Erythroblast (primary cell): ENCODE measurements at places on chromosomes 3 and 15.

- DNase-seq, result no peak
Observed at GRCh38 chr3:168072323-168072650, 23.4 kb downstream of the GOLIM4 start.

DNA sequence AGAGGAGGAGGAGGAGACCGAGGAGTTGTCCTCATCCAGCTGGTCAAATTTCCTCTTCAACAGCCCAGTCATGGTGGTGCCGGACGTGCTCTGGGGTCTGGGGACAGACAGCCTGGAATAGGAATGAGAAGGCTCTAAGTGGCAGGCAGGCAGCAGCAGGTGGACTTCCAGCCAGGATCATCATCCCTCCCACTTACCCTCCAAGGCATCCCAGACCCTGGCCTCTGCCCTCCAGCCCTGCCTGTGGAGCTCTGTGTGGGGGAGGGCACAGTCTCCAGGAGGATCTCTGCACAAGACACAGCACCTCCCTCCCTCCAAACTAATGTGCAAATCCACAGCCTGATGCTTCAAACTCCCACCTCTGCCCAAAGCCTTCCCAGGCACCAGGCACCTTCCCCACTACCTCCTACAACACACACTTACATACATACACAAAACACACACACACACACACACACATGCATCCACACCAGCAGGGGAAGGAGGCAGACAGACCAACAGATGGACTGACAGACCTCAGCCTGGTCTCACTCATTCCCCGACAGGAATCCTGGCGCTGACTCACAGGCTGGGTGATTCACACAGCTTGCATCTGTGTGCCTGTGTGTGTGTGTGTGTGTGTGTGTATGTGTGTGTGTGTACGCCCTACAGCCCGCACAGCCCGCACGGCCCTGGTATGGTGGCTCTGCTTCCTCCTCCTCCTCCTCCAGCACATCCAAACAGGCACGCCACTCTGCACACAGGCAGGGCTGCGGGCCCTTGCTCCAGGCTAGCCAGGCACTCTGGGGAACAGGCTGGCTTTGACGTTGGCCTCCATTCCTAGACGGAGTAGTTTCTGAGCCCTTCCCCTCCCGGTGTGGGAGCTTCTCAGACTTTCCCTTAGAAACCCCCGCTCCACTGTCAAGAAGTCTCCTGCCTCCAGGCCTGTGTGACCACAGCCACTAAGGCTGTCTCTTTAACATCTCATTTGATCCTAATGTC, 6.5 kb downstream of the CSRNP1 start:
- peak; percentile 80 for DNase-seq

GRCh38 chr15:40550341-40551037, 14.4 kb downstream of the CCDC32 start:
- no peak for DNase-seq

GRCh38 chr3:11431319-11431718, 159.1 kb downstream of the ATG7 start:
- DNase-seq, result no peak

- peak; percentile 51 for DNase-seq
Observed at GRCh38 chr15:50764461-50765194, 878 bp downstream of the SPPL2A start.

DNA sequence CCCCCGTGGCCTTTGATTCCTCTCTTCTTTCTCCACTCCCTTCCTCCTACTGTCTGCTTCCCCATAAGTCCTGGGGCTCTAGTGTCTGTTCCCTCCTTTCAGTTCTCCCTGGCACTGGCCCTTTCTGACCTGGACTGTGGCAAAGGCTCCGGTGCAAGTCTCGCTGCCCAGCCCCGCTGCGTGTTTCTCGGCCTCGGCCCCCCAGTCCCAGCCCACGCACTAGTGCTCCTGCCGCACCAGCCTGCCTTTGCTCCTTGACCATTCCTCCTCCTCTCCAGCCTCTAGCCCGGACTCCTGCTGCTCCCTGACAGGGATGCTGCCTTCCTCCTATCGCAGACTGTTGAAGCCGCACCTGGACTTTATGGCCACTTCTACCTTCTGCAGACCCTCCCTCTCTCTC, 2.1 kb downstream of the TM6SF1 start:
- DNase-seq, result no peak

DNA sequence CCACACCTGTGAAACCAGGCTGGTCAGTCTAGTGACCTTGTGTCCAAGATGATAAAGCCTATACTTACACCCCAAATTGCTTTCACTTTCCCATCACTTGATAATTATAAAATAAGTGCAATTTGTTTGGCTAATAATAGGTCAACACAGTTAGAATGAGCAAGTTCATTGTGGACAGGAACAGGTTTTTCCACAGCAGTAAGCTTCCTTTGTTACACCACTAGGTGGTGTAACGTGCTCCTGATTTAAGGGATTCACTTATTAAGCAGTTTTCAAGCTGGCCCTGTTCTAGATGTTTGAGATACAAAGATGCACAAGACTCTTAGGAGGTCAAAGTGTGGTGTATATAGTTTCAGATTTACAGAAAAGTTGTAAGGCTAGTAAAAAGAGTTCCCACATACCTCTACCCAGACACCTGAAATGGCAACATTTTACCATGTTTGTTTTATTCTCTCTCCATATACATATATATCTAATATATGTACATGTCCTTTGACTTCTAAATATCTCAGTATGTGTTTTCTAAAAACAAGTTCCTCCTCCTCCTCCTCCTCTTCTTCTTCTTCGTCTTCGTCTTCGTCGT, 6.8 kb upstream of the MFSD1 start:
- DNase-seq, result peak; percentile 65

DNA sequence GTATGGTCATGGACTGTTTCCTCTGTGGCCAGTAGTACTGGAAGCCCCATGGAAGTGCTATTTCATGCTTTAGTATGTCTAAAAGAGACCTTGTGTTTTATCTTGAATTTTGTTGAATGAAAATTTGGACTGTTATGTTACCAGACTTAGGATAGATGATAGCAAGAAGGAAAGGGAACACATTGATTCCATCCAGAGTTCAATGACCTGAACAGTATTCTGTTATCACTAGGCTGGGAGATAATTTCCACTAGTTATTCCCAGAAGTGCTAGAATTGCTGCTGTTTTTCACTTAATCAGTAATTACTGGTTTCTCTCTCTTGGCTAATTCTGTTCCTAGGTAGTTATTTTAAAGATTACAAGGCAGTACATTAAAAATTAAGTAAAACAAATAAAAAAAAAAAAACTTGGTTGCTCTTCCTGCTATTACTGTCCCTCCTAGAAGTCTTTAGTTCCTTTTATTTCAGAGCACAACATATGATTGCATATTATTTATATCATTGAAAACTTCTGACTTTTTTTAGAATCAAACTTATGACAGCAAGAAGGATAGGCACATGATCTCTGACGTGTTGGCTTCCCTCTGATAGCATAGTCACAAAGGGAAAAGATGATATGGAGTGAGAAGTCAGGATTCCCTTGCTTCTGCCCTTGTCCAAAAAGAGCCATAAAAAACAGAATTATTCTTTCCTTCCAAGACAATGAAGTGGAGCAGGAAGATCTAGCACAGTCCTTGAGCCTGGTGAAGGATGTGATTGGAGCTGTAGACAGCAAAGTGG, 72.2 kb downstream of the KLHL25 start:
- no peak for DNase-seq

GRCh38 chr15:88841236-88841635, 38.0 kb downstream of the ACAN start:
- no peak for DNase-seq

GRCh38 chr3:41502023-41502422, 302.7 kb downstream of the CTNNB1 start:
- DNase-seq, result no peak

DNA sequence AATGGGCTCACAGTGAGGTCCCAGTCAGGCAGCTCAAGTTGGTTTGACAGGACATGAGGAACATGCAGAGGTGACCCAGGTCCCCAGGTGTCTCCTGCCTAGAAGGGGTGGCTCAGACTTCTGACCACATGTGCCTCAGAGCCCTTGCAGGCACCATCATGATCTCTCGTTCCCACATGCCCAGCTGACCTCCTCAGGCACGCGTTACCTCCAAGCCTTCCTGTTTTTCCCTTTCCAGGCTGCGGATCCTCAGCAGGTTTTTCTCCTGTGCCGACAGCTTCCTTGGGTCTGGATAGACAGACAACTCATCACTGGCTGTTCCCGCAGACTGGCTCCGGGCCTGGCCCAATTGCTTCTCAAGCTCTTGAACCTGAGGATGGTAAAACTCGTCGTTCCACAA, 30.4 kb downstream of the CCDC13 start:
- no peak for DNase-seq

- no peak for DNase-seq
Observed at GRCh38 chr3:194123726-194124125, 12.2 kb upstream of the HES1 start.

- DNase-seq, result no peak
Observed at GRCh38 chr3:131907796-131908195, 127.0 kb downstream of the CPNE4 start.

DNA sequence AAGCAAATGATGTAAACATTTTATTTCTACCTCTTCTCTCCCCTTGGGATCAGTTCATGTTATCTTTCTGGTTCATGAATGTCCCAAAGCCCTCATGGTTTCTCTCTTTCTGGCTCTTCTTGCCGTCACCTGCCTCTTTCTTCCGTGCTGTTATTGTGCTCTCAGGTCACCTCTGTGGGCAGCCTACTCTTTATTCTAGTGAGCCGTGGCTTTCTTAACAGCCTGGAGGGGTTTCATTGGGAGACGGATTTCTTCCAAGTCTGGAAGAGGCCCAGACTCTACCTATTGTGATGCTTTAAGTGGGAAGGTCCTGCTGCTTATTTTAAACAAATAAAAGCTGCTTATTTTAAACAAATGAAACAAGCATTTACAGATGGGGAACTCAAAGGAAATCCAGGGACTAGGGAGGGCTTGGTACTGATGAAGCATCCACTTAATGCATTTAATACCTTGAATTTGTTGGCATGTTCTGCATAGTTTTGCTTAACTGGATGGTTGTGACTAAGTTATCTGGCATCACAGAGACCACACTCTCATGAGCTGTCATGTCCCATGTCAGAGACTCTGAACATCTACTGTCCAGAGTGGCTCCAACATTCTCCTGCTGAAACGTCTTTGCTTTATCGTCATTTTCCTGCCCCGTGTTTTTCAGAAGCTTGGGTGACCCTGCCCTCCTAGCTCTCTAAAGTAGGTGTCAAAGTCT, 443.3 kb downstream of the GABRG3 start:
- DNase-seq, result no peak

DNA sequence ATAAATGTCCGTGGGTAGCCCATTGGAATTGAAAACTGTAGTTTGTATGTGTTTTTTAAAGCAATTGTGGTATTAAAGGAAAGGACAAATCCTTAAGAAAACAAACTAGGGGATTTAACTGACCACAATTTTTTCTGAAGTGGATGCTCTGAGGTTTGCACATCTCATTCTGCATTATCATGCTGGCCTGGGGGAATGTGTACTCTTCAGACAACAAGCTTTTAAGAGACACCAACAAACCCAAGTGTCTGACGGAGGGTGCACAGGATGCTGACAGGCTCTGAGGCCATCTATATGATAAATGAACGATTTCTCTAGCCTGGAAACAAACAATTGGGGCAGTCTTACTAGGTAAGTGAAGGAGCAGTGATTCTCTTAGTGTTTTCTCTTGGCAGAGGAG, 9.1 kb downstream of the LINS1 start:
- no peak for DNase-seq

DNA sequence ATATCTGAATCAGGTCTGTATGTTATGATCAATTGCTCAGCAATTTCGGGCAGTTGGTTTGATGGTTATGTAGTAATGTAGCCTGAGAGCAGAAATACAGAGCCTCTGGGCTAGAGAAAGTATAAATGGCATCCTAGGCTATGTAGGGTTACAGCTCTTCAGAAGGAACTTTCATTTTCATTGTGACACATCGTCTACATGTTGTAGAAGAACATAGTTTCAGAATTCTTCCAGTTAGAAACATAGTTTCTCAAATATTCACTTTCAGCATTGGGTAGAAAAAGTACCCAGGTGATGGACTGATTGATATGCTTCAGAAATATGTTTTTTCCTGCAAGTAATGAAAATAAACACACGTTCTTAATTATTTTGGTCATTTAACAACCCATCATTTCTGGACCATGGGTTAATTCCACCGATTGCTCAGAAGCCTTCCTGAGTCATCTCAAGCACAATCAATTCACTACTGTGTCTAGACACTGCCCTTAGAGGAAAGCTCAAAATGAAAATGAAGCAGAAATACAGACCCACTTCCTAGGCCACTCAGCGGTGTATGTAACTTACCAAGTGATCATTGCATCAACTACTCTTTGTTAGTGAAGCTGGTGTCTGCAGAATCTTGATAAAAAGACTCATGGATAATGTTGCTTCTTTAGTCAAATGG, 88.8 kb upstream of the TSEN2 start:
- peak; percentile 24 for DNase-seq

- DNase-seq, result no peak
Observed at GRCh38 chr3:188360364-188360881, 206.5 kb downstream of the LPP start.

GRCh38 chr3:121505256-121505655, 40.5 kb downstream of the POLQ start:
- DNase-seq, result no peak

- no peak for DNase-seq
Observed at GRCh38 chr15:101535170-101535902, 45.8 kb upstream of the PCSK6 start.

DNA sequence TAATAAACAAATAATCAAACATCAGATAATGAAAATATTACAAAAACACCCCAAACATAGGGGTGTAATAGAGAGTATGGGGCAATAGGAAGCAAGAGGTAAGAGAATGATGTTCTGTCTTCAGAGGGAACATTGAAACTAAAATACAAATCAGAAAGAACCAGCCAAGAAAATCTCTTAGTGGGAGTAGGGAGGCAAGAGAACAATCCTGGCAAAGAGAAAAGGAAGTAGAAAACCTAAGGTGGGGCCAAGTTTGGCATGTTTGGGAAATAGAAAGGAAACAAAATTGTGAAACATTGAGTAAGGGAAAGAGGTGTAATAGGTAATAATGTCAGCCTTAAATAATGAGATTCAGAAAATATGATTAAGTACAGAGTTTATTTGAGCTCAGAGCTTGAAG, 467.1 kb downstream of the RBMS3 start:
- DNase-seq, result no peak

- DNase-seq, result no peak
Observed at GRCh38 chr3:9582332-9582731, 28.7 kb upstream of the LHFPL4 start.

GRCh38 chr3:23438657-23439056, 235.5 kb downstream of the UBE2E2 start:
- DNase-seq, result no peak

- DNase-seq, result no peak
Observed at GRCh38 chr3:139994891-139995290, 59.9 kb downstream of the CLSTN2 start.

DNA sequence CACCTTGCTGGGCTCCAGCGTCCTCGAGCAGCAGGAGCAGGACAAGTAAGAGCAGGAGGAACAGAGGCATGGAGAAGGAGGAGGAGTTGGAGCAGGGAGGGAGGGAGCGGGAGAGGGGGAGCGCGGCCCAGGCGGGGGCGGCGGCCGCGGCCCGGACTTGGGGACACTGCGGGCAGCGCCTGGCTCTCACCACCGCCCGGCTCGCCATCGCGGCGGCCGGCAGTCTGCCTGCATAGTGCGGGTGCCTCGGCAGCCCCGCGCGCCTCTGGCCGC, 440 bp downstream of the DCBLD2 start:
- DNase-seq, result peak; percentile 68
